ENCODE measurements at places on chromosomes 12 and 14.

GRCh38 chr14:57071639-57072038, 197.1 kb downstream of the EXOC5 start:
- DNase-seq: no peak

DNA sequence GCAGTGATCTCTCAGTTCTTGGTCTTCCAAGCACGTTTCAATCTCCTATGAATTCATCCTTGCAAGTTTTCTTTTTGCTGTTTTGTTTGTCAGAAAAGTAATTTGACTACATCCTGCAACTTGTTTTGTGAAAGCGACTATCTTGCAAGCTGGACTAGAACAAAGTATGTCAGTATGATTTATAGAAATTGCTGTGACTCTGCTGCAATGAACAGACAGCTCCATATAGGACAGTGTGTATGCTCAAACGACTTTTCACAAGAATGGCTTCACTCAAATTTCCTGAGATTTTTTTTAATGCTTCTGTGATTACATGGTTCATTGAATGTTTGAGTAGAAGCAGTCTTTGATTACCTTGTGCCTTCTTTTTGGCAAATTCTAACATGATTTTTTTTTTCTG, 123.5 kb upstream of the TRHDE start:
- DNase-seq: no peak

DNA sequence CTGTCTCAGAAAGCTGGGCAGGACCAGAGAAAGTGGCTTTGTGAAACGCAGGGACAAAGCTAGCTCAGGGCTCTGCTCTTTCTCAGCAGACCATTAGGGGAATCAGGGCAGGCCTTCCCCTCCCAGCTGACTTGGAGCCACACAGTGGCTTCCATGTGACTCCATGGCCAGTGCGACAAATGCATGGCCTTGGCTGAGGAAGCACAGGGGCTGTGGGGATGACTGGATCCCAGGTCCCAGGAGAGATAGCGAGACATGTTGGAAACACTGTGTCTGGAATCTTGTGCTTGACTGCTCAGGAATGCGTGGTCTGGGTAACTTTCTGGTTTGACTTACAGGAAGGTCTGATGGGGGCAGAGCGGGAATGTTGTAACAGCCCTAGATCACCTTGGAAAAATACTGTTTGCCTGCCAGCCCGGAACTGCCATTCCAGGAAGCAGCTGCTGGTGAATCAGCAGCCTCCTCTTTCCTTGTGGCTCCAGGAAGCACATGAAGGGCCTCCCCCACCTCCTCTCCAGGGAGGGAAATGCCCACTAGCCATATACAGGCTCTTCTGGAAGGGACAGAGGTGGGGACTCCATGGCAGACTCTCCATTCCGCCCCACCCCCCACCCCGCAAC, 133.5 kb upstream of the HIF1A start:
- DNase-seq: no peak

GRCh38 chr12:89228491-89228890, 123.8 kb downstream of the DUSP6 start:
- no peak for DNase-seq

DNA sequence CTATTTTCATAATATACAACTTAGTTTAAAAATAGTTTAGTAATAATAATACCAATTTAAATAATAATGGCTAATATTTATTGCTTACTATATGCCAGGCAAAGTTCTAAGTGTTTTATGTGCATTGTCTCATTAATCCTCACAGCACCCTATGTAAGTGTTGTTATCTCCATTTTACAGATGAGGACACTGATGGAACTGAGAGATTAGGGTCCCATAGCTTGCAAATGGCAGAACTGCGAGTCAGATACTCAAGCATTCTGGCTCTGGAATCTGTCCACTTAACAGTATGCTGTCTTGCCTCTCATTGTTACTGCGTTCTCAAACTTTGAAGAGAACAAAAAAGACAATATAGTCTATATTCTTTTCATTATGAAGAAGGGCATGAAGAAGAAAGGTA, 19.0 kb downstream of the AP5M1 start:
- no peak for DNase-seq

DNA sequence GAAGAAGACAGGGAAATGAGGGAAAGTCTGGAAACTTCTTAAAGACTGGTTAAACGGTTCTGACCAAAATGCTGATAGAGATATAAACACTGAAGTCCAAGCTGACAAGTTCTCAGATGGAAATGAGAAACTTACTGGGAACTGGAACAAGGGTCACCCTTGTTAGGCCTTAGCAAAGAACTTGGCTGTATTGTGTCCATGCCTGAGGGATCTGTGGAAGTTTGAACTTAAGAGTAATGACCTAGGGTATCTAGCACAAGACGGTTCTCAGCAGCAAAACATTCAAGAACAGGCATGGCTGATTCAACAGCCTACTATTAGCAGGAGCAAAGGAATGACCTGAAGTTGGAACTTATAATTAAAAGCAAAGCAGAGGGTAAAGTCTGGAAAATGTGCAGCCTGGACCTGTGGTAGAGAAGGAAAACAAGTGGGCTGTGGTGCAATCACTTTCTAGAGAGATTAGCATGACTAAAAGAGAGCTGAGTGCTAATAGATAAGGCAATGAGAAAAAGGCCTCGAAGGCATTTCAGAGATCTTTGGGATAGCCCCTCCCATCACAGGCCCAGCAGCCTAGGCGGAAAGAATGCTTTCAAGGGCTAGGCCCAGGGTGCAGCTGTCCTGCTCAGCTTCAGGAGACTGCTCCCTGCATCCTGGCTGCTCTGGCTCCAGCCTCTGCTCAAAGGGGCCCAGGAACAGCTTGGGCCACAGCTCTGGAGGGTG, 60.3 kb downstream of the ATP2B1 start:
- no peak for DNase-seq

DNA sequence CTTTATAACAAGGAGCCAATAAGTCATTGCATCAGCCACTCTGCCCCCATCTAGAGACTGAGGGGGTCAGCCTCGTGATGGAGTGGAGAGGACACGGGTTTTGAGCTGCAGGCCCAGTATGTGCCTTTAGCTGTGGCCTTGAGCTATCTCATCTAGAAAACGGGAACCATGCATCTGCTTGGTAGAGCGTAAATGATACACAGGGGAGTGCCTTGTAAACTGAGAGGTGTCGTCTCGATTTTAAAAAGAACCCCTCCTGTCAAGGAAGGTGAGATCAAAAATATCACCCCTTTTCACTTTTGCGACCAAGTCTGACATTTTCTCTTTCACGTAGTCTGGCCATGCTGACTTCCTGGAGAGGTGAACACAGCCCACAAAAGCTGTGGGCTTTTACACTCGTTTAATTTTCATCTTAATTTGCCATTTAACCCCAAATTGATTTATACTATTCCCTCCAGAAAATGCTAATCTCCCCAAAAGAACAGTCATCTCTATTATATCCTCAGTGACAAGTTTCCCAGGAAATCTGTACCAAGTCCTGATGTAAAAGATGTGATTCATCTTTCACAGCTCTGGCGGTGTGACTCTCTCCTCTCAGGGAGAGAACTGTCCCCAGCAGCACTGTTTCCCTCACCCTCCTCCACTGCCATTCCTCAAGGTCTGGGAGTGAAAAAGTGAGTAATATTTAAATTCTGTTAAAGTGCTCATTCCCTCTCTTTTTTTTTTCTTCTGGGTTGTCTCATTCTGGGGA, 30.6 kb downstream of the VCPKMT start:
- DNase-seq: no peak

DNA sequence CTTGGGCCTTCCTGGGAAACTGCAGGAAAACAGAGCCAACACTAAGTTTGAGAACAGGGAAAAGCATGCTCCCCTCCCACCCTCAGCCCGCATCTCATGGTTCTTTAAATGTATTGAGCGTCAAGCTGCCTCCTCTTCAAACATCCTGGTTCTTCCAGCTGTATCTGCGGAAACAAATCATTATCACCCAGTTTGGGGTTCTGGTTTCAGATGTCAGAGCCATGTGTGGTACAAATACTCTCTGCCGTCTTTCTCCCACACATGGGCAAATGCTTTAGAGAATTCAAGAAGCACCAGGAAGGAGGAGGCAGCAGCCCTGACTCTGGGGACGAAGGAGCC, 29.1 kb downstream of the JDP2 start:
- DNase-seq: no peak

- no peak for DNase-seq
Measured at GRCh38 chr14:97074856-97075255, 277.7 kb downstream of the VRK1 start.

- DNase-seq: no peak
Measured at GRCh38 chr14:52901357-52901980, 49.4 kb downstream of the FERMT2 start.

DNA sequence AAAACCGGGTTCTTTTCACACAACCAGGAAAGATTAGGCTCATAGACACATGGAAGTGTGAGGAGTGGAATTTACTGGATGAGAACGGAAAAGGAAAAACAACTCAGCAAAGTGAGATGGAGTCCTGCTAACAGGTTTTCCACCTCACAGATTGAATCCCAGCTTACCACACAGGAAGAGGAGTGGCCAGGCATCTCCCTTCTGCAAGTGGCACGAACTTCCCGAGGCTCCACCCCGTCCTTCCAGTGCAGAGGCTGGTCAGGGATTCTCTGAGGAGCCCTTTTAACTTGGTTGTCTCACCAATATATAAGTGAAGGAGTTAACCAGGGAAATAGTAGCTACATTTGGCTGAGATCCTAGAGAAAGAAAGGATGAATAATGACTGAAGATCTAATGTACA, 102.8 kb downstream of the SCAF11 start:
- DNase-seq: no peak

DNA sequence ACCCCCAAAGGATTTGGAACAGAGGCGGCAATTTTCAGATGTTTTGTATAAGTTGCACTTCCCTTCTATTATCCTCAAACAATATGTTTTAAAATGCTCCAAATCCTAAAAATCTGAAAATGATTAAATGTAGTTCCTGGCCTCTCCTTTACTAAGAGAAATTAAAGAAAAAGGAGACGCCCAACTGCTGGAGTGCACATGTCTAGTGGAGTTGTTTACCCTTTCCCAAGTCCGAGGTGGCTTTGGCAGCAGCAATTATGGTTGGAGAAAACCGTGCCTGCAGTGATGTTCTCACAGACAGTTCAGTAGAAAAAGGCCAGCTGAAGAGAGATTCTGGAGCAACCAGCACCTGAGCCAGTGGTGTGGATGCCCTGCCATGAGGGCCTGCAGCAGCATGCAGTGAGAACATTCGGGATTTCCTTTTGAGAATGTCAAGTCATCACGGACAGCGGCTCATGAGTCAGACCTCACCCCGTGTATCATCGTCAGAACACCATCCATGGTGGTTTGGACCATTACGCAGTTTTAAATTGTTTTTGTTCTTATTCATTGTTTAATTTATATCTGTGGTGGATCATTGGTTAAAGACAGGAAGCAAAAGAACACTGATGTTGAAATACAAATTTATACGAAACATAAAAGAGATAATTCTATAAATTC, 179.0 kb upstream of the KRR1 start:
- DNase-seq: no peak

GRCh38 chr14:92703516-92703915, 44.9 kb downstream of the LGMN start:
- no peak for DNase-seq
